T-helper 1 cell (primary cell): ENCODE measurements at places on chromosomes 2 and 18.
A peak's percentile ranks its signal among the peaks of the same experiment; 100 is the strongest.

- DNase-seq: no peak
Measured at GRCh38 chr2:170218456-170218855, 40.5 kb downstream of the MYO3B start.

DNA sequence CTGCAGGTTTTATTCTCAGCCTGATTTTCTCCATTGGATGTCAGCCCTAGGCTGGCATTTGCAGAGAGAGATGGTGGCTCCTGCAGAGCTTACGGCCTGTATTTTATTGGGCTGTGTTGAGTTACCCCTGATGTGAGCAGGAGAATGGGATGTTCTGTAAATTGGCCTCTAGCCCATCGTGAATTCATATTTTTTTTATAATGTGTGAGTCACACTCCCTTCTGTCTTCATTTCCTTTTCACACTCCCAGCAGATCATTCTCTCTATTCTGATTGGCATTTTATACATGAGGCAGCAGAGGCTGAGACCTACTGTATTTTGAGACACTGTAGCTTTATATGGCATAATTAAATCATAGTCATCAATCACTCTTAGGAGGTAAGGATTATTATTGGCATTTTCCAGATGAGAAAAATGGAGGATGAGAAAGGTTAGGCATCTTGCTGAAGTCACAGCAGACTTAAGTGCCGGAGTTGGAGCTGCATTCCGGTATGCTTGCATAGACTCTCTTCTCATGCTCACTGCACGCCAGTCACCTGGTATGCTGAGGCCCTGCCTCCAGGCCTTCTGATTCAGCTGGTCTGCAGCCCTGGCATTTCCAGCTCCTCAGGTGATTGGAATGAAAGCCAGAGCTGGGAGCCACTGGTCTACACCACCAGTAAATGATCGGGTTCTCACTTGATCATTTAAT lies 142.4 kb downstream of the NEDD4L start:
- no peak for DNase-seq

DNA sequence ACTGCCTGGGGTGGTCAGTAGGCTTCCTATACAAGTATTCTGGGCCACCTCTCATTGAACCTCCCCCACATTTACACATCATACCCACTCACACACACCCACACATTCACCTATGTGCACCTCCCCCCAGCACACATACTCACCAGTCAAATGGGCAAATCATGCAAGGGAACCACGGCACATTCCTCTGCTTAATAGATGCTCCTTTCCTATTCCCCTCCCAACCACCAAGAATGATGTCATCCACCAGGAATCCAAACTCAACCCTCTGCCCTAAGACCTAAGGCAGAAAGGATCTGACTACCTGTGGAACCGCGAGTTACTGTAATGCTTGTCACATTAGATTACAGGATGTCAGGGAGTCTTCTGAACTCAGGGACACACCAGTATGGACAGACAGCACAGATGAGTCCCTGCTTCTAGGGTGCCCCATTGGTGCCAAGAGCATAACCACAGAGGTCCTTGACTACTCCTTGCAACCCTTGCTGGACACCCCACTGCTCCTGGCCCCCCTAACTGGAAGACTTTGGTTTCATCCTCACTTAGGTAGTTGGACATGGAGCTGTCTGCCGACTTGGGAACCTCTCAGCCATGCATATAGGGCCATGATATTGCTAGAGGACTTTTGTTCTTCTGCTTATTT lies 21.5 kb upstream of the CAB39 start:
- DNase-seq: no peak

GRCh38 chr18:5622905-5623304 lies 79.1 kb upstream of the EPB41L3 start:
- no peak for DNase-seq

DNA sequence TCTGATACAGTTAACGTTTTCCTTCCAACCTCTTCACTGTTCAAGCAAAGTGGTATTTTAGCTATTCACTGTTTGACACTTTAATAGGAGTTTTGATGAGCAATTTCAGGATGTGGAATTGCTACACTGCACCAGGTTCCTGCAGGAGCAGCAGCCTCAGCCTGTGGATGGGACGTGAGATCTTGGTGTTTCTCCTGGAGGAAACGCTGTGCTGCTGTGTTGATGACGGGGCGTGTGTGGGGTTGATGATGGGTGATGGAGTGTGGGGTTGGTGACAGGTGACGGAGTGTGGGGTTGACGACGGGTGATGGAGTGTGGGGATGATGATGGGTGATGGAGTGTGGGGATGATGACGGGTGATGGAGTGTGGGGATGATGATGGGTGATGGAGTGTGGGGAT lies 98.9 kb downstream of the RTP5 start:
- DNase-seq: no peak

DNA sequence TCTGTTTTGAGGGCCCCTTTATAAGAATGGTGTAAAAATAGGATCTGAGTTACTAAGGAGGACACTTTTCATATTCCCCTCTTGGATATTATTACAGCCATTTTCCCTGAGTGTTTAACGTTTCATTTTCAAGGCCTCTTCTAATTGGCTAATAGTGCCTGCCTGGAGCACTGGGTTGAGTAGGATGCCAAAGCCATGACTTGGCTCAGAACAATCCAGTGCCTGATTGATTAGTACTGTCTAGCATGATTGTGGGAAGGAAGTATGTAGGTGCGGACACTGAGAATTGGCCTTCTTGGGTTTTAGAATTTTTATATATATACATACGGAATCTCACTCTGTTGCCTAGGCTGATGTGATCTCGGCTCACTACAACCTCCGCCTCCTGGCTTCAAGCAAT lies 66.1 kb downstream of the NAB1 start:
- no peak for DNase-seq

DNA sequence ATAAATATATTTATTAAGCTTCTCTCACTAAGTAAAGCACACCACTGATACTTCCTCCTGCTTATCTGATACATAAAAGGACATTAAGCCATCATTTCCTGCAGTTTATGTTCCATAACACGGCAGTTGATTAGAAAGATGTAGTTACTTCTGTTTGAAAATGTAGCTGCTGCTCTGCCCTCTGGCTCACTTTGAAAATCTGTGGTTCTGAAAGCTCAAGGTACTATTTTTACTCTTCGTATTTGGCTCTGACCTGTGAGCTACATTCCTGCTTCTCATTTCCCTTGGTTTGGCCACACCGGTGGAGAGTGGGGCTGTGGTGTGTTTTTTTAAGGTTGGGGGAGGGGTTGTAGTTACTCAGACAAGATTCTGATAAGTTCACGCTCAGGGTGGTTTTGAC lies 12.8 kb upstream of the TTN start:
- no peak for DNase-seq

- no peak for DNase-seq
Measured at GRCh38 chr2:176175709-176176607, 12.5 kb upstream of the HOXD1 start.

DNA sequence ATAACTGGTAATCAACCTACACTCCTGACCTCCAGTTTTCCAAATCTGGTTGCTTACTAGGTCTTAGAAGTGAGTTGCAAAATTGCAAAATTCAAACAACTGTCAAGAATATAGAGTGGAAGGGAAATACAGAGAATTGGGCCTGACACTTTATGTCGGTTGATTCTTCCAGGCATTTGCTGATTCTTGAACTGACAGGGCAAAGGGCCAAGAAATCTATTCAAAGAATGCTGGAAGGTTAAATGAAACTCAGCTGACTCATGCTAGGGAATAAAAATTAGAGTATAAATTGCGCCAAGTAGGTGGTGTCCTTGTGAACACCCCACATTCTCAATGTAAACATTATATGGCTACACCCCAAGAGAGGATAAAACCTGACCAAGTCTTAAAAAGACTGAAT lies 21.5 kb upstream of the ZSCAN30 start:
- DNase-seq: no peak

- no peak for DNase-seq
Measured at GRCh38 chr18:35390951-35391700, 14.0 kb upstream of the ZNF396 start.

DNA sequence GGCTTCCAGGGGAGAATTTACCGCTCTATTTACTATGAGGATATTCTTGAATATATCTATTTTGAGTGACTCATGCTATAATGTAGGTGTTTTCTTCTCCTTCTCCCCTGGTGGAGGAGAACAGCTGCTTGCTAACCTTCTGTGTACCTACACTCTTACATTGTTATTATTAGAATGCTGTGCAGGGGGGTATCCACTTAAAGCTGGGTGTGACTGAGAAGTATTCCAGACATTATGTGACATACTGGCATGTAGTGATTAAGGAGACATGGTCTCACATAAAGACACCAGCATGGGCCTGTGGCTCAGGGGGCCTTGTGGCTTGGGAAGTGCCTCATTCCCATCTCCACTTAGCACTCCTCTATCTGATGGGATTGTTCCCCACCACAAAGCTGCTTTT lies 287.9 kb downstream of the PTPRM start:
- DNase-seq: no peak

GRCh38 chr18:26405190-26405801 lies 143.1 kb downstream of the KCTD1 start:
- DNase-seq: no peak

DNA sequence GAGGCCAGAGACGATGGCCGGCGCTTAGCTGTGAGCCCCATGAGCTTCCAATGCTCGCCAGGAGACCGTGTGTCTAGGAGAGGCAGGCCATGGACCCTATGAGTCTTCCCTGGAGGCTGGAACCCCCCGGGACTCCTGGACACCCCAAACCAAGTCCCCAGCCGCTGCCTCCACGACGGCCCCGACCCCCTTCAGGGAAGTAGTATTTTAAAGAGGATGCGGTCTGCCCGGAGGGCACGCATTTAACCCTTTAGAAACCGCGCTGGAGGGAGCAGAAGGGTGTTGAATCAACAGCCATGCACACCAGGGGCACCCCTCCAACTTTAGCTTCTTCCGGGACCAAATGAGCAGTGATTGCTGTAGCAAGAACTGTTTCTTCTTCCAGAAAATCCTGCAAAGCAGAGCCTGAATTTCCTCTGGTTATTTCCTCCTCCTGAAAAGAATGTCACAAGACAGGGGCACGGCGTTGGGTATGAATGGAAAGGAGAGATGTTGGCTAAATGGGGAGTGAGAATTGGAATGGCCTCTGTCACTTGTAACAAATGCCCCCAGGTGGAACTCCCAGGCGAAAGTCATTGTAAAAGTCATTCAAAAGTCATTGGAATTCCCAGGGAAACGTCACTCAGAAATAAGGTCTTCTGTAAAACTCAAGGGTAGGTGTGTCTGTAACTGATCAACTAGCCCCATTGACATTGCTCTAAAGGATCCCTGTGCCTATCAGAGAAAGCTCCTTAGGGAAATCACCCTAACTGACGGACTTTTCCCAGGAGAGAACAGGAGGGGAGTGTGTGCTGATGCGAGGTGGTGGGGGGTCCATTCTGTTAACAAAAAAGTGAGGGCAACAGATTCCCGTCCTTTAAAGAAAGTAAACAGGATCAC lies 5.8 kb upstream of the GBX2 start:
- DNase-seq: no peak

- DNase-seq: peak; percentile 28
Measured at GRCh38 chr2:133780099-133780996, 212.1 kb upstream of the NCKAP5 start.

DNA sequence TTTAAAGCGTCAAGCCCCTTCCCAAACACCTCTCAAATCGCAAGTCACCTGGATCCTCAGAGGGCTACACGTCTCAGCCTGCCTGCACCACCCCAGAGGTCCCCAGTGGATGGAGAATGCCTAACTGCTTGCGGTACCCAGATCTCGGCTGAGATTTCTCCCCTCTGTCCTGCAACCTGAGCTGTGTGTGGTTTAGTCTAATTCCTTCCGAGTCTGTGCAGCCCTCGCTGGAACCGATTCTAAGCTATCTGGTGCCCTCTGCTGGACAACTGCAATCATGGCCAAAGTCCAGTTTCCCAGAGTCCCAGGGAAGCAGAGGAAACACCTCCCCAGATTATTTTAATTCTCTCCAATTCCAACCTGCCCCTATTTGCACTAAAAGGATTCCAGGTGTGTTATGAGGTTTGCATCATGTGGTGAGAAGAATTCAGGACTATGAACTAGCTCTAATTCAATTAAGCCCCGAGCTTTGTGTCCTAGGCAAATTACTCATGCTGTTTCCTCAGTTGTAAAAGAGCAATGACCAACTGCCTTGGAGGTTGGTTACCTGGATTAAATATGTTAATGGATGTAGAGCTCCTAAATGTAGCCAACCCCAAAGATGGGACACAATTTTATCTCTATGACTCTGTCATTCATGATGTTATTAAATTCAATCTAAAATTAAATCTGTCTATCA lies 276.1 kb upstream of the NCKAP5 start:
- peak; percentile 20 for DNase-seq

DNA sequence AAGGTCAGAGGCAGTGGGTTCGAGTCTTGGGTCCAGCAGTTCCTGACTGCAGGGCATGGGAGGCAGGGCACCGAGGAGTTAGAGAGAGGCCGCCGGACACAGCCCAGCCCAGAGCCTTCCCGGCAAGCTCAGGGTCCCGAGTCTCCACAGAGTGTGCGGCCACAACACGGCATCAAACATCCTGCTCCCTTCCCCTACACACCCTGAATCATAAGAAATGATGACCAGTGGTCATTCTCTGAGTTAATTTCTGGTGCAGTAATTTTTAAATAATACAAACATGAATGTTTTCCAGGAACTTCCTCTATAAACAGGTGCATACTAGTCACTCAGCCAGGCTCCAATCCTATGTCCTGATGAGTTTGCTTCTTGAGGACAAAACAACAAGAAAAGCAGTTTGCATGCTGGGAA lies 118.0 kb downstream of the PXDN start:
- no peak for DNase-seq

DNA sequence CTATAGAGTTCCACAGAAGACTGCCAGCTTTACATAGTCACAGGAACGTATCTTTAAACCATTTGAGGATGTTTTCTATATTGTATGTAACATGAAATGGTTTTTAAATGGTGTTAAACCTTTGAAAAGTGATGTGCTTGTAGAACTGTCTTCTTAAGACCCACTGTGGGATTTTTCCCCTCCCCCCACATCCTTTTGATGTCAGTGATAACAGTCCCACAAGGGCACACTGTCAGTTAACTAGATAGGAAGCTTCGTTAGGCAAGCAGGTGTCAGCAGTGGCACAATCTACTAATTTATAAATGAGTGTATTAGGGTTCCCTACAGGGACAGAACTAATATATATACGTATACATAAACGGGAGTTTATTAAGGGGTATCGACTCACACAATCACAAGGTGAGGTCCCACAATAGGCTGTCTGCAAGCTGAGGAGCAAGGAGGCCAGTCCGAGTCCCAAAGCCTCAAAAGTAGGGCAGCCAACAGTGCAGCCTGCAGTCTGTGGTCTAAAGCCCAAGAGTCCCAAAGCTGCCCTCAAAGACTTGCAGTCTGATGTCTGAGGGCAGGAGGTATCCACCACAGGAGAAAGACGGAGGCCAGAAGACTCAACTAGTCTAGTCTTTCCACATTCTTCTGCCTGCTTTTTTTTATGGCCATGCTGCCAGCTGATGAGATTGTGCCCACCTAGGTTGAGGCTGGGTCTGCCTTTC lies 23.8 kb upstream of the HNRNPLL start:
- no peak for DNase-seq

DNA sequence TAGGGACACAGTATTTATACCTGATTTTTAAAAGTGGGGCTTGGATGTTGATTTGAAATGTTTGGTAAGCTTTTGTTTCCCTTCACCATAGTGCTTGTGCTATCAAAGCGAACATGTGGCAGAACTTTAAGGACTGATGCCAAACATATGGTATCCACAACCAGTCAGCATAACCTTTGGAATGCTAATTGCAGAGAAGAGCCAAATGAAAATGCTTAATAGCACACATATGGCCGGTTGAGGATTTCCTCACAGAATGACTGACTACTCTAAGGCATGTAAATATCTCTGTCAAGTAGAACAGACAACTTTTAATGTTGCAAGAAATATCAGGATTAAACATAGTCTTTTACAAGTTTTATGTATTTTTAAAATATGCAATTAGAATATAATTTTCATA lies 120.9 kb upstream of the COL3A1 start:
- no peak for DNase-seq

- no peak for DNase-seq
Measured at GRCh38 chr2:66827851-66828250, 392.9 kb downstream of the MEIS1 start.
